ENCODE measurements at places on chromosomes 3 and 15.

DNA sequence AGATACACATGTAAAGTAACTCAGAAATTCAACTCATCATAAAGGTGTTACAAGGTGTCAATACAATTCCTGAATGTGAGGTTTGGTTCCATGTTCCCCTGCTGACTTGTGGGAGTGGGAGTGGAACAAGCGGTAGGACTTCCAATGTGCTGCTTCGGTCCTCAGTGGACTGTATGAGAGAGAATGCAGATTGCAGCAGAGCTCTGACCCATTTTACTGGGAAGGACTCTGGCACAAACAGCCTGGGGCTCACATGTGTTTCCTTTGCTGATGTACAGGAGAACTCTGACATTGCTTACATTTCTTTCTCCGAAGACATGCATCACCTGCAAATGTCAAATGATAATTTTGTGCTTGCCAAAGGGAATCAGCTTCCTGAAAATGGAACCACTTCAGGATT is 111.5 kb downstream of the UNC13C start:
- no peak for DNase-seq

- DNase-seq, result peak; percentile 8
Measured at GRCh38 chr15:55224892-55225291, 28.2 kb upstream of the RSL24D1 start.

DNA sequence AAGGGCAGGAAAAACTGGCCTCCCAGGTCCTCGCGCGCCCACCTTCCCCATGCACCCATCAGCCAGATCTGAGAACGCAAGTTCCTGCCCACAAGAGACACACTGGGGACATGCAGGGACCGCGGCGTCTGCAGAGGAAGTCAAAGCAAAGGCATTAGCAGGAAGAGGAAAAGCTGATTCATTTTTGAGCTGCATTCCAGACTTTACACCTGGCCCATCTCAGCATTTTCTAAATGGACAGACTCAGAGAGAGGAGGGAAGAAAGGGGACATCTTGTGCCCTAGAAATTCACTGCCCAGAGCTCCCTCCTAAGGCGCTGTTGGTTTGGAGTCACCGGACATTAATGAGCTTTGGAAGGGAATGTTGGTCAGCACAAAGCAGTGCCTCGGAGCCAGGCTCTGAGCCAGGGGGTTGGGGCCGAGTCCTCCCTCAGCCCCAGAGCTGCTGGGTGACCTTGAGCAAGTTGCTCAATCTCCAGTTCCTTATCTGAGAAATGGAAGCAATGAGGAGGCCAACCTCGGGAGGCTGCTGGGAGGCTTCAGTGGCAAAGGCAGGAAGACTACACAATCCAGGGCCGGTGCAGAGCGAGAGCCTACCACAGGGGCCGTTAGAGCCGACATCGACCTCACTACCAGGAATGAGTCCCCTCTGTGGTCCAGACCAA is 150.5 kb upstream of the IQSEC1 start:
- DNase-seq, result no peak

DNA sequence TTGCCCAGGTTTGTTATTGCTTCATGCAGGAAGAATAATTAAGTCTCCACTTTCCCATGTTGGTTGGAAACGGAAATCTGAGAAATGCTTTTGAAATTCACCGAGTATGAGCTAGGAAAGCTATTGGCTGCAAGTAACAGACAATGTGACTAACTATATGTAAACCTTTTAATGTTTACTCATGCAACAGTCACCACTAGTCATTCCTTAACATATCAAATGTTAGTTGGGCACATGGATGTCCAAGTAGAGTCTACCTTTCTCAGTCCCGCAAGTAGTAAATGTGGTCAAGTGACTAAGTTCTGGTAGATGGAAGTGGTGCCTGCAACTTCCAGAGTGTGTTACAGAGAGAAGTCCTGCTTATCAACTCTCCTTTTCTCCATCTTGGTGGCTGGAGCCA is 52.5 kb downstream of the KLF15 start:
- DNase-seq, result peak; percentile 0

DNA sequence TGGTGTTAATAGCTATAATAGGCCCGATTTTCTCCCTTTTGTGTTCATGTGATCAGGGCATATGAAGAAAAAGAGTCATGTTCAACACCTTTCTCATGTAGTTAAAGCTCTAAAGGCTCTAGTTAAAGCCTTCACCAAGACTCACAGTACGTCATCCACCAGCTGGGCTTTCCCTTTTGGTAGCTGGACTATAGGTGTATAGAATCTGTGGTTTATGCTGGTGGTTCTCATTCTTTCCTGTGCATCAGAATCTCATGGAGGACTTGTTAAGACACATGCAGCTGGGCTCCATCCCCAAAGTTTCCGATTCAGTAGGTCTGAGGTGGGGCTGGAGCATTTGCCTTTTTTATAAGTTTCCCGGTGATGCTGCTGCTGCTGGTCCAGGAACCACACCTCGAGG is 31.0 kb downstream of the CFAP91 start:
- no peak for DNase-seq

DNA sequence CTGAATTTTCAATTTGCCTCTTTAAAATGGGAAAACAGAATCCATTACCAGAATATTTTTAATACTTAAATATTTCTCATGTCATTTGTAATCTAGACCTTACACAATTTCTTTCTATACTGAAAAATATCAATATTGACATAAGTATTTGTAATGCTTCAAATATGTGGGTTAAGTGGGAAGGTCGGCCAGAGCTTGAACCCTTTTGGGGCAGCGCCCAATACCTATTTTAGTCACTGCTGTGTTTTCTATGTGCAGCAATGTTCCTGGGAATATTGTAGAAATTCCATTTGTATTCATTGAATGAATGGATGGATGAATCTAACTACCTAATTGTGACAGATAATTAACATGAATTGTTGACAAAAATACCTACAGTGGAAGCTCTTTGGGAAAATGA is 459.7 kb upstream of the ZNF717 start:
- no peak for DNase-seq

- DNase-seq, result no peak
Measured at GRCh38 chr3:194617827-194618226, 15.4 kb downstream of the TMEM44 start.

DNA sequence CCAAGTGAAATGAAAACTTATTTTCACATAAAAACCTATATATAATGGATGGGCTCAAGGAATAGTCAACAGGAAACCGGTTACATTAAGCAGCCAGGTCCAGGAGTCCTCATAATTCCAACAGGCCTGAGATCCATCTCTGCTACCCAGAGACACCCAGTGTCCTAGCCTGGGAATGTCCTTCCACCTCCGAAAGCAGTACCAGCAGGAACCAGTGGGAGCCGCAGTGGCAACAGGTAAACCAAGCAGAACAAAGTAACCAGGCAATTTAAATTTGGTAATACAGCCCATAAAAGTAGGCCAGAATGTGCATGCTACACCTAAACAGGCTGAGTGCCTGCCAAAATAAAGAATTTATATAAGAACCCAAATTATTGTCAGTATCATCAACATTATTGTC is 195.6 kb downstream of the ZBBX start:
- DNase-seq, result no peak

All from kidney glomerular epithelial cell (primary cell).